ENCODE measurements at places on chromosomes 7 and 10.

DNA sequence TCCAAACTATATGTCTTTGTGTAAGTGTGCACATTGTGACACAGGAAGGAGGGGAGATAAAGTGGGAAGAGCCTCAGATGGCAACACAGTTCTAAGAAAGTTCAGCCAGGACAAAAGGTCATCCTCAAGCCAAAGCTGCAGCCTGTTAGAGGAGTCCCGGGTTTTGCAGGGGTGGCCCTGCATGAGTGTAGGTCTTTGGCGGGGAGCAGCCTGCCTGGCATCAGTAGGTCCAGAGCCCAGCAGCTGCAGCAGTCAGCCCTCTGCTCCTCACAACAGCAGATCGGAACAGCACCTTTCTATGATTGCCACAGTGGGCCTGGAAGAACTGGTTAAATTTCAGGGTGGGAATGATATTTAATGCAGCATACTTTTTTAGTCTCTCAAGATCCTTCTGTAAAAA is 13.5 kb upstream of the VDAC2 start:
- DNase-seq: no peak

- DNase-seq: no peak
Measured at GRCh38 chr10:105268961-105269360, 627.9 kb downstream of the SORCS3 start.

- no peak for DNase-seq
Measured at GRCh38 chr7:22700559-22701002, 26.4 kb upstream of the IL6 start.

GRCh38 chr7:83166781-83167180 is 4.1 kb upstream of the PCLO start:
- no peak for DNase-seq

GRCh38 chr10:77371848-77372799 is 265.5 kb downstream of the KCNMA1 start:
- DNase-seq: no peak

DNA sequence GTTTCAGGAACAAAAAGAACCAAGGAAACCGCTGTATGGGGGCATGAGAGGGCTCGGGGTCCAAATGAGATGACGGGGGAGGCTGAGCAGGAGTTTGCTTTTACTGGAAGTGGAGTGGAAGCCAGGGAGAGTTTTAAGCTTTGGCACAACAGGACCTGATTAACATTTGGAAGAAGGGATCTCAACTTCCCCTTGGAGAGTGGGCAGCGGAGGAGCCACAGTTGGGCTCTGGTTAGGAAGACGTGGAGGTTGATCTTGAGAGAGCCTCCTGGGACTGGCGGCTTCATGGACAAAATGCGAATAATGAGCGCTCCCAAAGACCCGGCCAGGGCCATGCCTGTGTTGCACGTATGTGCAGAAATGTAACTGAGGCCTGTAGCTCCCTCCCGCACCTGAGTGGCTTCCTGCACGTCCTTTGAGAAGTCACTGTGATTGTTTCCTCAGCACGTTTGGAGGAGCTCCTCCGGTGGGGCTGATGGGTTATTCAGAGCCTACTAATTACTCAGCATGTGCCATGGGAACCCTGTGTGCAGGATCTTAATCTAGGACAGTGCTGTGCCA is 595.3 kb upstream of the MGMT start:
- no peak for DNase-seq

DNA sequence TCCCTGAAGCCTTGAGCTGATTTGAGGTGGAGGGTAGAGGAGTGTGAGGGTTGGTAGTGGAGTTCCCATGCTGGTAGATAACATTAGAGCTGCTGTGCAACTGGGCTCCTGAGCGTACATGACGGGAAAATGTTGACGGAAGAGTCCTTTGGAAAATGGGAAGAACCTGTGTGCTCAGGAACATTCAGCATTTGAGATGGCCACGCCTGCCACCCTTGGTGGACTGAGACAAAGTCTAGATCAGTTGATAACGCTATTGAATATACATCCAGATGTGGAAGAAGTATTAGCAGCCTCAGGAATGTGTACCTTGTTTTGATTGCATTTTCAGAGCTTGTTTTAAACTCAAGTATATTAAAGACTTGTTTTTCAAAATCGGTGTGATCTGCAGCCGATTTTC is 16.1 kb downstream of the PCBD1 start:
- DNase-seq: no peak

DNA sequence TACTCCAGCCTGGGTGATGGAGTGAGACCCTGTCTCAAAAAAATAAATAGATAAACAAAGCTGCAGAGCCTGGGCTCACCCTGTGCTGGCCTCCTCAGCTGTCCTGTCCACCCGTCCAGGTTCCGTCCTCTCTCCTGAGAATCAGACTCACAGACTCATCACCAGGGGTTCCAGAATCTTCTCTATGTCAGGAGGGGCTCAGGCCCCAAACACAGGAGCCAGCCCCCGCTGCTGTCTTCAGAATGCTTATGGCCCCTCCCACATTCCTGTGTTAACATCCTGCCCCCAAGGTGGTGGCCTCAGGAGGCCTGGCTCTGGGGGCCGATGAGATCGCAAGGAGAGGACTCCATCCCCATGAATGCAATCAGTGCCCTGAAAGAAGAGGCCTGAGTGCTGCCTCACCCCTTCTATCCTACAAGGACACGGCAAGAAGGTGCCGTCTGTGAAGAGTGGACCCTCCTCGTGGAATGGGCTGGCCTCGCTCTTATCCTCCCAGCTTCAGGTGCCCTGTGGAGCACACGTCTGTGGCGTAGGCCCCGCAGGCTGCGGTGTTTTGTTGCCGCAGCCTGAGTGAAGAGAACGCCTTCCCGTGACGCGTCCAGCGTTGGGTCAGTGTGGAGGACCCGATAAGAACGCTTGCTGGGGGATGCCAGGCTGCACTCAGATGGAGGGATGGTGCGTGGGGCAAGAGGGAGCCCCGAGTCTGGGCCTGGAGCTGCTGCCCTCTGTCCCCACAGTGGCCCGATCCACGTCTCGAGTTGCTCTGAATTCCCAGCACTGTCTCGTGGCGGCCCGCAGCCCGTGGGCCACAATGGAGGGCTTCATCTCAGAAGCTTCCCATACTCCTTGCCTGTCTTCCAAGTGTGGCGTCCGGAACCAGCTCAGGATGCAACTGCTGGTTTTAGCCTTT is 77.1 kb downstream of the INPP5A start:
- no peak for DNase-seq

DNA sequence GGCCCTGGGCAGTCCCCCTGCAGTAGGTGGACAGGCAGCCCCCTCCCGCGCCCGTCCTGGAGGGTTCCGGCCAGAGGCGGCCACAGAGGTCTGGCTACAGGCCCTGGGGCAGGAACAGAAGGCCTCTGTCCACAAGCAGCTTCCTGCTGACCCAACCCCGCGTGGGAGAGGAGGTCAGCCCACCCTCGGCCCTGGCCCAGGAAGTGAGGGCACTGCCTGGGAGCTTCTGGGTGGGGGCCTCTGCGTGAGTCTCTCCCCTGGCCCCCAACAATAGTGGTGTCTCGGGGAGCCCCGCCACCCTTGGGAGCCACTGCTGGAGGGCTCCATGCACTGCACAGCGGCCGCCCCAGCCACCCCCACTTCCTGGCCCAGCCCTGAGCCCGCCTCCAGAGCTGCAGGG is 4.7 kb downstream of the MICALL2 start:
- DNase-seq: no peak

- no peak for DNase-seq
Measured at GRCh38 chr10:61860964-61861758, 40.3 kb upstream of the ARID5B start.

GRCh38 chr7:117143580-117143979 is 179.3 kb downstream of the WNT2 start:
- no peak for DNase-seq

- DNase-seq: no peak
Measured at GRCh38 chr10:128469515-128469914, 343.3 kb upstream of the MKI67 start.
